IgD-negative memory B cell (primary cell): ENCODE measurements at places on chromosomes 3 and 15. TPM values are rescaled to one million over a fixed set of nuclear protein-coding genes. Genes with fewer than 3 reads are reported as not detected.

Gene CPN2
- not detected for polyA plus RNA-seq

Gene ACSBG1
- polyA plus RNA-seq, result not detected

Gene GOLGA8G
- not detected for polyA plus RNA-seq

Gene KNG1
- polyA plus RNA-seq, result not detected

Gene DCUN1D1
- polyA plus RNA-seq, result 20.8 TPM

Gene FES
- polyA plus RNA-seq, result 7.7 TPM
